Foreskin keratinocyte (primary cell): ENCODE measurements at places on chromosomes 1 and 21. TPM values are rescaled to one million over a fixed set of nuclear protein-coding genes. Genes with fewer than 3 reads are reported as not detected.

KRTAP10-11 gene
- total RNA-seq, result not detected in 2 replicates

S100B gene
- 0.17 TPM in 1 of 2 replicates, not detected in the other for total RNA-seq

SYT11 gene
- total RNA-seq, result 0.54 and 0.60 TPM in 2 replicates

LCE2A gene
- total RNA-seq, result 0.18 and 0.71 TPM in 2 replicates

KRTAP6-2 gene
- total RNA-seq, result not detected in 2 replicates
